H1 (cell line): ENCODE measurements at places on chromosomes 1 and 21. TPM values are rescaled to one million over a fixed set of nuclear protein-coding genes. Genes with fewer than 3 reads are reported as not detected.
A peak's percentile ranks its signal among the peaks of the same experiment; 100 is the strongest.

- H3K4me3 ChIP-seq: no peak overlapping the region
- H3K27ac ChIP-seq: no peak overlapping the region
- H3K27me3 ChIP-seq: no peaks in the 10 kb centered on the region
- no peaks in the 10 kb centered on the region for H3K36me3 ChIP-seq
Measured at GRCh38 chr1:45846931-45847330, 43.5 kb downstream of the MAST2 start.

DNA sequence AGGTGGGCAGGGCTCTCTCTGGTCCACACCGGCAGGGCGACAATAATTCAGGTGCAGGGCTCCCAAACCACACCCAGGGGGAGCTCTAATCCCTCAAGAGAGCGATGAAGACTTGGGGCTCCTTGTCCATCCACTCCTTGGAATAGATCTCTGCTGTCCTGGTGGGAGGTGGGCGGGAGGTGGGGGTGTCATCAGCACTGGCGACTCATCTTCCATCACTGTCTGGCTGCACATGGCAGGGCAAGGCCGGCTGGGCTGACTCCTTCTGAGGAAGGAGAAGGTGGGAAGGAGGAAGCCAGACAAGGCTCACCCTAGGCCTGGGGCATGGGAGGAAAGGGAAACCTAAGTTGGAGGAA, 29.3 kb downstream of the TNNT2 start:
- peak; percentile 86 for DNase-seq
- H3K27ac ChIP-seq: no peak overlapping the region
- peaks cover 8% of the 10 kb centered on the region for H3K4me1 ChIP-seq
- H3K27me3 ChIP-seq: no peaks in the 10 kb centered on the region

GRCh38 chr1:247746391-247746935, 1.5 kb downstream of the OR14A2 start:
- H3K27ac ChIP-seq: no peak overlapping the region
- no peaks in the 10 kb centered on the region for H3K27me3 ChIP-seq
- no peak for DNase-seq
- H3K4me1 ChIP-seq: no peaks in the 10 kb centered on the region
- H3K36me3 ChIP-seq: no peaks in the 10 kb centered on the region

DNA sequence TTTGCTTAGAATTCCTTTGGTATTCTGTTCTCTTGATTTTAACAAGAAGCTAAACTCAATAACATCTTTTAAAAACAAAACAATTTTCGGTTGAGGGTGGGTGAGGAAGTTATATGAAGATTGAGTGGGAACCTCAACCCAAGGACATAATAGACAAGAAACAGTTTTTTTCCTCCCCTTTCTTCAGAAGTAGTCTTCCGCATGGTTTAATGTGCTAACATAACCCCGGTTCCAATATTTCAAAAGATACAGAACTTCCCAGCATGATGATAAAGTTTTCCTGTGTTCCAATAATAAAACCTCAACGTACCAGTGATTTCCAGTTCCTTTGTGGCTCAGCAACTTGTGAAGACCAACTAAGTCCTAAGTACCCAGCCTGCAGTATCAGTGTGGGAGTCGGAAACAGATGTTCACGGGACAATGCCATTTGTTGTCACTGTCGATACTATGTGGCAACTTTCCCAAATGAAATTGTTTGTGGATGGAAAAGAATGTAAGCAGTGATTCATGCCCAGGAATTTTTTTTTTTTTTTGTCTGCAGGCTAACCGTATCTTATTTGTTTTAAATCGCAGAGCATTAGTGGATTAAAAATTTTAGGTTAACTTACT, 48.5 kb downstream of the NR5A2 start:
- peaks cover 6% of the 10 kb centered on the region; the same call in 1 of the 2 replicates for H3K4me1 ChIP-seq
- no peak overlapping the region for H3K27ac ChIP-seq
- H3K4me3 ChIP-seq: no peak overlapping the region
- no peaks in the 10 kb centered on the region for H3K36me3 ChIP-seq
- DNase-seq: no peak
- H3K27me3 ChIP-seq: no peaks in the 10 kb centered on the region; the same call in 1 of the 2 replicates

- no peaks in the 10 kb centered on the region for H3K36me3 ChIP-seq
- H3K4me3 ChIP-seq: no peak overlapping the region; the same call in 1 of the 2 replicates
- no peak overlapping the region for H3K27ac ChIP-seq
Measured at GRCh38 chr1:94884106-94884505, 42.8 kb downstream of the CNN3 start.

GRCh38 chr1:167418391-167418790, 99.9 kb downstream of the CD247 start:
- H3K27me3 ChIP-seq: no peaks in the 10 kb centered on the region
- DNase-seq: no peak
- H3K4me1 ChIP-seq: no peaks in the 10 kb centered on the region; the same call in 1 of the 2 replicates

Gene TLR5
- 0.35 and 0.94 TPM in 2 replicates for total RNA-seq

Gene ADAMTS4
- 7.2 and 12.4 TPM in 2 replicates for total RNA-seq
